ENCODE measurements at places on chromosomes 2 and 18. TPM values are rescaled to one million over a fixed set of nuclear protein-coding genes. Genes with fewer than 3 reads are reported as not detected.

GRCh38 chr18:22241921-22242361 is 72.6 kb downstream of the GATA6 start:
- no peak overlapping the region for H3K27ac ChIP-seq
- no peaks in the 10 kb centered on the region for H3K36me3 ChIP-seq
- no peak overlapping the region for H3K4me3 ChIP-seq
- no peak for DNase-seq
- no peaks in the 10 kb centered on the region for H3K27me3 ChIP-seq

- H3K27ac ChIP-seq = no peak overlapping the region
- DNase-seq = no peak
- no peaks in the 10 kb centered on the region for H3K27me3 ChIP-seq
Observed at GRCh38 chr2:55157474-55157884, 74.6 kb downstream of the CLHC1 start.

DNA sequence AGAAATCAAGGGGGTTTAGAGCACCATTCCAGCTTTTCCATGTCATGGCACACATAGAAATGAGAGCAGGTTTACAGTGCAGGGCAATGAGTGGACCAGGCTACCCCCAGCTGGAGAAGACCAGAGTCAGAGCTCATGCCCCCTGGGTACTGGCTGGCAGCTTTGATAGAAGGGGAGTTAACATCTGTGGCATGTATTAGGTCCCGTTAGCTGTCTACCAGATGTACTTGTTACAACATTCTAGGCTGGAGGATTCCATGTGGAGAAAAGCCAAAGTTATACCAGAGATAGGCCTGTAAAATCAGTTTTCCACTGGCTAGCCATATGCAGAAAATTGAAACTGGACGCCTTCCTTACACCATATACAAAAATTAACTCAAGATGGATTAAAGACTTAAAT is 109.2 kb downstream of the CCDC85A start:
- no peak for DNase-seq
- H3K27me3 ChIP-seq = no peaks in the 10 kb centered on the region
- H3K27ac ChIP-seq = no peak overlapping the region
- H3K4me3 ChIP-seq = no peak overlapping the region

DNA sequence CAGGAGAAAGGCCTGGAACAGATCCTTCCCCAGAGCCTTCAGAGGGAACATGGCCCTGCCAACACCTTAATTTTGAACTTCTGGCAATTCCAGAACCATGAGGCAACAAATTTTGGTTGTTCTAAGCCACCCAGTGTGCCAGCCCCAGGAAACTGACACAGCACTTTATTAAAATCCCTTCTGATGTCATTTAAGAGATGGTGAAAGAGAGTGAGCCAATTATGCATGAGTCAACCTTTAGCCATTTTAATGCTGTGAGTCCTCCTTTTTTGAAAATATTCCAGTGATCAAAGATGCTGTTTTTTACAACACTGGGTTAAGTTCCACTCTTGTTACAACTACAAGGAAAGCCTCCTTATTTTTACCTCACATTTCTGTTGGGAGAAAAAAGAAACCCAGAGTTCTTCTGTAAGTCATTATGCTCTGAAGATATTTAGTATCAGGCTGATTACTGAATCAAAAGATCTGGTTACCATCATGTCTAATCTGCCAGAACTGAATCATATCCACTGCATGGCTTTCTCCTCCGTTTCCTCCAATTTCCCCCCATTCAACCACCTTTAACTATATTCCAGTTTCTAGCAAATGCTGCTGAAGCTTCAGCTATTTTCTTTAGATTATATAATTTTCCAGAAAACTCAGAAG is 235.4 kb downstream of the TXNL1 start:
- no peaks in the 10 kb centered on the region for H3K4me1 ChIP-seq
- no peaks in the 10 kb centered on the region for H3K36me3 ChIP-seq
- no peak overlapping the region for H3K4me3 ChIP-seq
- no peak for DNase-seq
- H3K27ac ChIP-seq = no peak overlapping the region

DNA sequence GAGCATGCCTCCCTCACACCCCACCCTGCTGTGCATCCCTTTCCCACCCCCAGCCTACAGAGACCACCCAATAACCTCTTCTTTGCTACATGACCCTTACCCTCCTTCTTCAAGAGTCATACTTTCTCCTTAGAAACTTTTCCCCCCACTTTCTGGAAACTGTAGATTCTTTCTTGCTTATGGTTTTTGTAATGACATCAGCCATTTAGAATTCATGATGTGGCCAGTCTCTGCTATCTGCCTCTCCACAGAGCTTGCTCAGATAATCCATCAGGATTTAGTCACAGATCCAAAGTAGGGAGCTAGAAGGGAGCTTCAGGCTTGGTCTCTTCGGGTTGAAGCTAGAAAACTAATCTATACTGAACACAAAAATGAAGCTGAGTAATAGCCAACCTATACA is 36.5 kb downstream of the GALM start:
- no peak overlapping the region for H3K4me3 ChIP-seq
- H3K27ac ChIP-seq = no peak overlapping the region
- H3K36me3 ChIP-seq = no peaks in the 10 kb centered on the region
- no peaks in the 10 kb centered on the region for H3K27me3 ChIP-seq

DNA sequence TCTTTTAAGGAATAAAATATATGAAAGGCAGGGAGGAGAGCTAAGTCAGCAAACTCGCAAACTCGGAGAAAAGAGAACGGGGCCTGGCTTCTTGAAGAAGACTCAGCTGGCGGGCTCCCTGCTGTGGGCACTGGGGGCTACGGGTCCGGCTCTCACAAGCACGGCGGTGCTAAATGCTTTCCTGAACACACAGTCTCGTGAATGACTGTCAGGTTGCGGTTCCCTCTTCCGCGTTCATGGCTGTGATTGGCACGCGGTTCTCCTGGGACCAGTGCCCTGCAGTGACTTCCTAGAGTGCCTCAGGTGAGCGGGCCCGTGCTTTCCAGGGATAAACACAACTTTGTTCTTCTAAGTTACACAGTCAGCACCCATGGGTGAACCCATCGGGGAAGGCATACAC is 208.4 kb downstream of the HDAC4 start:
- H3K27me3 ChIP-seq = no peaks in the 10 kb centered on the region

- H3K27me3 ChIP-seq = no peaks in the 10 kb centered on the region
- H3K27ac ChIP-seq = no peak overlapping the region
- peaks cover 6% of the 10 kb centered on the region for H3K4me1 ChIP-seq
- DNase-seq = no peak
Observed at GRCh38 chr2:127901339-127902056, 15.7 kb upstream of the AMMECR1L start.

The PRSS56 gene
- total RNA-seq = not detected

- no peak overlapping the region for H3K27ac ChIP-seq
- no peaks in the 10 kb centered on the region for H3K36me3 ChIP-seq
- no peak overlapping the region for H3K4me3 ChIP-seq
- DNase-seq = no peak
- no peaks in the 10 kb centered on the region for H3K4me1 ChIP-seq
- H3K27me3 ChIP-seq = no peaks in the 10 kb centered on the region
Observed at GRCh38 chr2:102591491-102592045, 27.8 kb upstream of the SLC9A2 start.

- no peaks in the 10 kb centered on the region for H3K4me1 ChIP-seq
- H3K27me3 ChIP-seq = no peaks in the 10 kb centered on the region
- no peak overlapping the region for H3K4me3 ChIP-seq
- H3K27ac ChIP-seq = no peak overlapping the region
Observed at GRCh38 chr2:95300450-95300849, 3.3 kb downstream of the KCNIP3 start.

The CYTIP gene
- 64.9 TPM for total RNA-seq

GRCh38 chr2:226991663-226992062 is 155.8 kb downstream of the RHBDD1 start:
- no peak overlapping the region for H3K27ac ChIP-seq
- peaks cover 2% of the 10 kb centered on the region for H3K36me3 ChIP-seq
